ENCODE measurements at places on chromosomes 7 and 10.

DNA sequence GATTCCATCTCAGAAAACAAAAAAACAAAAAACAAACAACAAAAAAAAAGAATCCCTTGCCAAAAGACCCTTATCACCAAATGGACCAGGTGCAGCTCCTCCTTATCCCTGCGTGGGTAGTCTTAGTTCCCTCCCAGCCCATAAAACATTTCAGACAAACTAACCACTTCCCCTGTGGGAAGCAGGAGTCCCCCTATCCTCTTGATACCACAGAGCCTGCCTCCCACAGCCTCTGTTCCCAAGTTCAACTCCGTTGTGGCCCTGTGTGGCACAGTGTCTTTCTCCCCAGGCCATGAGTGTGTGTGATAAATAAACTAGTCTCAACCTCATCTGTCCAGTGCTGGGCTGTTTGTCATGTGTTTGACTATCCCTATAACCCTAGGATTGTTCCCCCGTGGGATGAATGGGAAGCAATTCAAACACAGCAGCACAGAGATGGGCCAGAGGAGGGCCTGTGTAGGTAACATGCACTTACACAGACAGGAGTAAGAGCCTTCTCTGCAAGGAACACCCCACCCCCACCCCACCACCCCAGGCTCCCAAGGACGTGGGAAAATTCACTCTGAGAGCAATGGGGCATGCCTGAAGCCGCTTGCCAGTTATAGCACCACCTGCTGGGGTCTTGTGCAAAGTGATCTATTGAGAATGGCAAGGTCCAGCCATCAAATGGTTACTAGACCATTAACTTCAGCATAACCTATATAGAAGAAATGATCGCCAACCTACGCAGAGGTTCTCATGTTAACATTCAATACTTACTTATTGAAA is 147.1 kb upstream of the GHITM start:
- DNase-seq, result peak; percentile 16

- DNase-seq, result peak; percentile 9
Measured at GRCh38 chr10:94963901-94964300, 25.4 kb downstream of the CYP2C9 start.

- DNase-seq, result no peak
Measured at GRCh38 chr7:44067064-44067951, 1.9 kb upstream of the PGAM2 start.

- no peak for DNase-seq
Measured at GRCh38 chr10:47261556-47261955, 38.4 kb upstream of the GDF10 start.

DNA sequence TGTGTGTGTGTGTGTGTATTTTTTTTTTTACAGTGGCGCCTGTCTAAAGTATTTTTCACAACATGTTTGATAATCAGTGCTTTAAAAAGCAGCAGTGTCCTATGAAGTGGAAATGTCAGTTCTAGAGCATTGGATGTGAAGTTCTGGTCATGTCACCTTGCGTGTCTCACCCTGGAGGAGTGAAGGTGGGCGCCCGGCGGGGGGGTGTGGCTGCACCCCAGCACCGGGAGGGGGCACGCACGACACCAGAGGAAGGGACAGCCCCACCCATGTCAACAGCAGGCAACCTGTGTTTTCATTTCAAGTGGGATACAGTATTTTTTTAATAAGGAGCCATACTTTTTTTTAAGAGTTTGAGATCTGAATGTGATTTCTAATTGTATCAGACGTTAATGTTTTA is 4.5 kb upstream of the AP5Z1 start:
- no peak for DNase-seq

DNA sequence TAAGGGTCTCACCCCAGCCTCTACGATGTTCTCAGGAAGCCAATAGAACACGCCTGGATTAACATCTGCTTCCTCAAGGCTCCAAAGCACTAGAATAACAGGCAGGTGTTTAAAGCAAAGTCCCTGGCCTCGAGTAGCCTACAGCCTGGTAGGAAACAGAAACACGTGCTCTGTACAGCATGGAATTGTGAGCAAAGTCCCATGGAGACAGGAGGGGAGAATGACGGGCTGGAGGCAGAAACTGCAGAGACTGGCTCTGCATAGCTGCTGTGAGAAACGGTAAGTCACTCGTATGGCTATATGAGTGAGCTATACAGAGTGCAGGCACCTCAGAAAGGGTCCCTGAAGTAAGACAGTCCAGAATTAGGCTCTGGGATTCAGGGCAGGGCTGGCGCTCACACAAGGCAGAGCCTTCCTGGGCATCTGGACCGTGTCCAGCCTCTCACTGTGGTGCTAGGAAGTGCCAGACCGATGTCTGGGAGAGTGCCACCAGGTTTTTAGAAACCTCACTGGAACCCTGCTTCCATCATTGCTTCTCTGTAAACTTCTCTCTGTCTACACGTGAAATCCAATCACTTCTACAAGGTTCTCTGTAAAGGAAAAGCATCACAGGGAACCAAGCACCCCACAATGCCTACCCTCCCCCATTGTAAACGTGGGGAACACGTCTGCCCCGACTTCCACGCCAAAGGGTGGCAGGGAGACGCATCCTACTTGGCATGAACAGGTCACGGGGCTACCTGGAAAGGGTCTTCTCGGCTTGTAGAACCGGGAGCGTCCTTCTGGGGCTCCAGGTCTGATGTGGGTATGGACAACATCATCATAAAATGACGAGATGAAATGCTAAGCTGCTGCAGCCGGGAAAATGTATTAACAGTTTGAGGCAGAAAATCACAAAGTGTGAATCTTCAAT is 38.8 kb upstream of the SHH start:
- no peak for DNase-seq

GRCh38 chr7:55400191-55400590 is 35.1 kb downstream of the LANCL2 start:
- DNase-seq, result peak; percentile 73

DNA sequence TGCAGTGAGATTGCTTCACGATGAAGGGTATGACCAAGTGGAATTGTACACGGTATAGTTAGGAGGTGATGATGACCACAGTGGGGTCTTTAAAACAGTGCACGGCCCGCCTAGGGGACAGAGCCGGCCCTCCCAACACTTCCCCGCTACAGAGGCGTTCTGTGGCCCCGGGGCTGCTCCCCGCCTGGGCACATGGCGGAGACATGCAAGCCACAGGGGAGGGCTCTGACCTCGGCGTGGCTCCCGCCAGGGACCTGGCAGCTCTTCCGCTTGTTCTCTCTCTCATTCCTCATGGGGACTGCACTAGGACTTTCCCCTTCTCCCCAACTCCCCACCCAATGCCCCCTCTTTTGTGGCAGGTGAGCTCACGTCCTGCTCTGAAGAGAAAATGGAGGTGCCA is 393.8 kb downstream of the DNAJB6 start:
- no peak for DNase-seq

DNA sequence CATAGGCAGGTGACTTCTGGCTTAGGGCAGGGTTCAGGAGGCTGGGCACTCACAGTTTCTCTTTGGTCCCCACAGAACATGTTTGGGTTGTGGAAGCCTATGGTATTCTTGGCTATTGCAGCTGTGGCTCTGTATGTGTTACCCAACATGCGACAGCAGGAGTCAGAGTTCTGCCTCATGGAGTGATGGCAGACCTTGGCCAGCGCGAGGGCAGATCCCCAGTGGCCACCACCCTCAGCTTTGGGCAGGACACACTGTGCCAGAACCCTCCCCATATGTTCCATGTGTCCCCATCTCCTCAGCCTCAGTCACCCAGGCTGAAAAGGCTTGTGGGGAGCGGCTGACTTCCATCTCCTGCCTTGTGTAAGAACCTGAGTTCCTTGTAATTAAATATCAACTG is 8.5 kb upstream of the FLNC start:
- DNase-seq, result no peak

- no peak for DNase-seq
Measured at GRCh38 chr7:16524332-16524731, 2.3 kb upstream of the LRRC72 start.

DNA sequence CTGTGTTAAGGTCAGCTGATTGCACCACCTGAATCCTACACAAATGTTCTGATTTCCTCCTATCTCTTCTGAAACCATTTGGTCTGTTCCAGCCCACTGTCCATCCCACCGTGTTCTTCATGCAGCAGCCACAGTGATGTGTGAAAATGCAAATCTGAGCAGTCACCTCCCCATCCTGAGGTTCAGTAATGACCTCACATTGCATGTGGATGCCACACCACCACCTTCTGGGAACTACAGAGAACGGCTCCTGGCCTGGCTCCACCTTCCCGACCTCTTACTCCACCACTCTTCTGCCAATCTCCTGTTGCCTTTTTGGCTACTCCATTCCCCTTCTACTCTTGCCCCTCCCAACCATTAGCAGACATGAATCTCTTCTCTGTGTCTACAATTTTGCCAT is 244.4 kb downstream of the TNS3 start:
- peak; percentile 20 for DNase-seq

- peak; percentile 66 for DNase-seq
Measured at GRCh38 chr10:73999703-74000102, 1.8 kb downstream of the VCL start.

Measured in EH (cell line).